Activated CD4-positive, alpha-beta T cell treated with anti-CD3 and anti-CD28 coated beads, Interleukin-2, amount 10 ng/mL, durations not matched to agents 24 days and 14 days (primary cell): ENCODE measurements at places on chromosomes 16 and 17.

- no peaks in the 10 kb centered on the region for H3K27me3 ChIP-seq
- H3K4me3 ChIP-seq, result no peak overlapping the region
- H3K27ac ChIP-seq, result no peak overlapping the region
- DNase-seq, result no peak
These were observed 54.8 kb downstream of the NFAT5 start for GRCh38 chr16:69620573-69620972.

GRCh38 chr17:30249460-30249859, 14.0 kb upstream of the SLC6A4 start:
- DNase-seq, result no peak
- no peak overlapping the region for H3K4me3 ChIP-seq
- peaks cover 54% of the 10 kb centered on the region for H3K36me3 ChIP-seq
- H3K4me1 ChIP-seq, result no peaks in the 10 kb centered on the region
- no peaks in the 10 kb centered on the region for H3K27me3 ChIP-seq

DNA sequence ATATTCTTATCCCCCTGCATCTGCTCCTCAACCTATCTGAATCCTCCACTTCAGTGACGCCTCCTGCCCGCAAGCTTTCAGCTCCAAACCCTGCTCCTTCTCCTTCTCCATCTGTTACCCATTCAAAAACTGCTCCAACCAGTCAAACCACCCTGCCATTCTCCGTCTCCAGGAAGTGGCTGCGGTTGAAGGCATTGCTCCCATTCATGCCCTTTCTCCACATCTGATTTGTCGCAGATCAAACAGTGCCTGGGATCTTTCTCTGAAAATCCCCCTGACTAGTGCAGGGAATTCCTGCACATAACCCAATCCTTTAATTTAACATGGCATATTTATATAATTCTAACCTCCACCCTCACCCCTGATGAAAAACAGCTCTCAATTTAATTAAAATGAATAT, 56.3 kb downstream of the SLFN5 start:
- no peak overlapping the region for H3K4me3 ChIP-seq
- no peak for DNase-seq
- H3K27ac ChIP-seq, result no peak overlapping the region
- H3K4me1 ChIP-seq, result no peaks in the 10 kb centered on the region

DNA sequence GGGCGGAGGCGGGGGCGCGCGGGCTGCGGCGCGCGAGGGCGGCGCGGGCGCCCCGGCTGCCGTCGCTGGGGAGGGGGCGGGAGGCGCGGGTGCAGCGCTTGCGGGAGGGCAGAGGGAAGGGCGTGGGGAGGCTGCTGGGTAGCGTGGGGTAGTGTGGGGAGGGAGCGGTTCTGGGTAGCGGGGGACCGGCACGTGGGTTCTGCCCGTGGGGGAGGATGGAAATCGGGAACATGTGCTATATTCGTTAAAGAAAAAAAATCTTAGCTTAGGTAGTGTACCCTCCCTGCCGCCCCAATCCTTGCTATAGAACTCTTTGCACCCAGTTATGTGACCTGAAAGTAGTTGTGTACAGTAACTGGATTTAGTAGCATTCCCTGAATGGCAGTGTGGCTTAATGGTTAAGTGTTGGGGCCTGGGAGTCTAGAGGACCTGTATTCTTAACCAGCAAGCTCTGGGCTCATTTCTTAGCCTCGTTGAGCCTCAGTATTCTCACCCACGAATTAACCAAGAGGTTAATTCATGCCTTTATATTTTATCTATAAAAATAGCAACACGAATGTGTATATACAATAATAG, 646 bp downstream of the RABEP1 start:
- peak overlapping the region; percentile 91 for H3K4me3 ChIP-seq
- H3K36me3 ChIP-seq, result peaks cover 22% of the 10 kb centered on the region
- peaks cover 2% of the 10 kb centered on the region for H3K27me3 ChIP-seq
- DNase-seq, result no peak

GRCh38 chr17:50162466-50163254, 3.1 kb upstream of the SGCA start:
- peak overlapping the region; percentile 80 for H3K4me3 ChIP-seq
- no peak for DNase-seq
- H3K27me3 ChIP-seq, result peaks cover 3% of the 10 kb centered on the region
- peaks cover 7% of the 10 kb centered on the region for H3K36me3 ChIP-seq
- peaks cover 35% of the 10 kb centered on the region for H3K4me1 ChIP-seq

DNA sequence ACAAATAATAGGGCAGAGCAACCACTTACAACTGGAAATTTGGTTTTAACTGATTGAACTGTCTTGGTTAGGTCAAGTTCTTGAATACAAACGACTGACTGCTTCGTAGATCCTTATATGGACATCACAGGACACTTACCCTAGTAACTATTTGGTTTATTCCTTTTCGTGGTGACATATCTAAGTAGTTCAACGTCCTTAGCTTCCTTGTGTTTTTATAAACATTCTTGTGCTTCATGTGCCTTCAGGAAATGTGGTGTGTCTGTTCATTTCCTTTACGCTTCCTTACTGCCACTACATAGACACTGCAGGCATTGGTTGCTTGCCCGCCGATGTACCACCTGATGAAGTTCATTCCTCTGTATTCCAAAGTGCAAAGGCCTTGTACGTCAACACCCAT, 59.3 kb downstream of the USP10 start:
- H3K4me1 ChIP-seq, result peaks cover 36% of the 10 kb centered on the region
- no peak overlapping the region for H3K4me3 ChIP-seq
- no peak overlapping the region for H3K27ac ChIP-seq

GRCh38 chr16:8998108-8998507, 34.4 kb upstream of the USP7 start:
- no peak overlapping the region for H3K4me3 ChIP-seq
- no peaks in the 10 kb centered on the region for H3K36me3 ChIP-seq
- no peak overlapping the region for H3K27ac ChIP-seq
- DNase-seq, result no peak
- peaks cover 2% of the 10 kb centered on the region for H3K27me3 ChIP-seq
- no peaks in the 10 kb centered on the region for H3K4me1 ChIP-seq

DNA sequence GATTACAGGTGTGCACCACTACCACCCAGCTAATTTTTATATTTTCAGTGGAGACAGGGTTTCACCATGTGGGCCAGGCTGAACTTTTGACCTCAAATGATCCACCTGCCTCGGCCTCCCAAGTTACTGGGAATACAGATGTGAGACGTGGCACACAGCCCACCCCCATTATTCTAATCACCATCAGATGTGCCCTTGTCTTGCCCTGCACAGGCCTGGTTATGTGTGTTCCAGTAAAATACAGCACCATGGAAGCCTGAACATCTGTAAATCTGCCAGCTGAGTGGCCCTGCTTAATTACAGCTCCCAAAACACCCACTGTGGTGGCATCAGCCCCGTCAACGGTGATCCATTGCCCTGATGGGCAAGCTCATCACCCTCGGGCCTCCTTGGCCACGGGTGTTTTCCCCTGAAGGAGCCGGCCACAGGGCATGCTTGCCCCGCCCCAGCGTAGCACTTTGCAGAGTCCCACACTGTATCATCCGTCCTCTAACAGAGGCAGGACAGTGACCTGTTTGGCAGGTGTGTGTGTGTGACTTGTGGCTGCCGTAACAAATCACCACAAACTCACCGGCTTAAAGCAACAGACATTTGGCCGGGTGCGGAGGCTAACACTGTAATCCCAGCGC, 74.5 kb downstream of the RBFOX3 start:
- H3K27me3 ChIP-seq, result no peaks in the 10 kb centered on the region
- H3K27ac ChIP-seq, result no peak overlapping the region
- H3K4me3 ChIP-seq, result no peak overlapping the region
